ENCODE measurements at places on chromosomes 12 and 14. TPM values are rescaled to one million over a fixed set of nuclear protein-coding genes. Genes with fewer than 3 reads are reported as not detected.

GRCh38 chr14:64732536-64733120, 28.4 kb downstream of the PLEKHG3 start:
- H3K36me3 ChIP-seq = peaks cover 77% of the 10 kb centered on the region
- no peaks in the 10 kb centered on the region for H3K27me3 ChIP-seq
- DNase-seq = no peak

GRCh38 chr14:99559286-99559990, 44.6 kb downstream of the CCDC85C start:
- no peak for DNase-seq
- no peak overlapping the region for H3K4me3 ChIP-seq
- no peaks in the 10 kb centered on the region for H3K27me3 ChIP-seq

DNA sequence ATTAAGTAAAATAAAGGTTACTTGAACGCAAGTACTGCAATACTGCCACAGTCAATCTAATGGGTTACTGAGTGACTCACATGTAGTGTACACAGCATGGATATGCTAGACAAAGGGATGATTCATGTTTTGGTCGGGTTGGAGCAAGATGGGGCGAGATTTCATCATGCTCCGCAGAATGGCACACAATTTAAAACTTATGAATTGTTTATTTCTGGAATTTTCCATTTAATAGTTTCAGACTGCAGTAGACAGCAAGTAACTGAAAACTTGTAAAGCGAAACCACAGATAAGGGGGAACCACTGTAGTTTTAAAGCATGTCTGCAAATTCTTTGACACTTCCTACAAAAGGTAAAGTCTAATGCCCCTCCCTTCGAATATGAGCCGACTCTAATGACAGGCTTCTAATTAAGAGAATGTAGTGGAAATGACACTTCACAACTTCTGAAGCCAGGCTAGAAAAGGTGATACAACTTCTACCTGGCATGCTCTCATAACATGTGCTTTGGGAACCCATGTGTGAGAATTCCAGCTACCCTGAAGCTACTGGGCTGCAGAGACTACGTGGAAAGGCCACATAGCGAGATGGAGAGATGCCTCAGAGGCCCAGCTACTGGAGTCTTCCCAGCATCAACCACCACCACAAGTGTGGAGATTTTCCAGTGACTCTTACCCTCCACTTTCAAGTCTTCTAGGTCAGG, 13.9 kb upstream of the TCP11L2 start:
- no peaks in the 10 kb centered on the region for H3K27me3 ChIP-seq
- no peaks in the 10 kb centered on the region for H3K36me3 ChIP-seq
- DNase-seq = no peak
- H3K4me3 ChIP-seq = no peak overlapping the region
- no peaks in the 10 kb centered on the region for H3K4me1 ChIP-seq

DNA sequence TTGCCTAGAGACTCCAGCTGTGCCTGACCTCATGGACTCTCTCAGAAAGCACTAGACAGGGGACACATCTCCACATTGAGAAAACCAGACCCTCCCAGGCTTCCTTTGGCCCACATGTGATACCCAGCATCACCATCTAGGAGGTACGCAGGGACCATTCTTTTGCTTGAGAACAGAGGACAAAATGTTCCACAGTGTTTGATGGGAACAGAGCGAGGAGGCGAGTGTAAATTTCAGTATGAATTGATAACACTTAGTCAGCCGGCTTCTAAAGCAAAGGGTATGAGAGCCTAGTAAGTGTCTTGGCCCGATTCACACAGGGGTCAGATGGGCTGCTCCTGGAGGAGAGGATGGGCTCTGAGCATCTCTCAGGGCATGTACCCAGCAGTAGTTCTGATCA, 1052.4 kb downstream of the BCL11B start:
- no peak overlapping the region for H3K4me3 ChIP-seq
- no peaks in the 10 kb centered on the region for H3K4me1 ChIP-seq
- no peak overlapping the region for H3K27ac ChIP-seq
- H3K27me3 ChIP-seq = no peaks in the 10 kb centered on the region

Gene TAS2R14
- total RNA-seq = 5.4 TPM

Gene ALDH2
- 135 TPM for total RNA-seq

Gene NUAK1
- total RNA-seq = 20.0 TPM

All from thoracic aorta (tissue), 2 donors.